ENCODE measurements at places on chromosomes 3 and 15.

DNA sequence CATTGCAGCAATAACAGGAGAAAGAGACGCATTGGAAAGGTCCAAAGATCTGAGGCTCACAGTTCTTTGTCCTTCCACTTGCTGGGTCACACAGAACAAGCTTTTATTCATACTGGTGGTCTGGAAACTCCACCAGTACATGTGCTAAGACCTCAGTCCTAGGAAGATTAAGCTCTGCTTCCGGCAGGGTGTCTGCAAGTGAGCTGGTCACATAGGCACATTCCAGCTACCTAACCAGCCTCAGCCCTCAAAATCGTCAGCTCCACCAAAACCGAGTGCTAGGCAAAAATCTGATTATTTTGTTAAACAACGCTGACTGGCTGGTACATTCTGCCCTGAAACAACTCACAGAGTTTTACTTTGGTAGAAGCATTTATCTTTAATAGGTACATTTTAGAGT is 2.2 kb downstream of the ZBED2 start:
- DNase-seq, result no peak

- no peak for DNase-seq
These were observed 54.9 kb upstream of the ATP2B2 start for GRCh38 chr3:10560060-10560861.

DNA sequence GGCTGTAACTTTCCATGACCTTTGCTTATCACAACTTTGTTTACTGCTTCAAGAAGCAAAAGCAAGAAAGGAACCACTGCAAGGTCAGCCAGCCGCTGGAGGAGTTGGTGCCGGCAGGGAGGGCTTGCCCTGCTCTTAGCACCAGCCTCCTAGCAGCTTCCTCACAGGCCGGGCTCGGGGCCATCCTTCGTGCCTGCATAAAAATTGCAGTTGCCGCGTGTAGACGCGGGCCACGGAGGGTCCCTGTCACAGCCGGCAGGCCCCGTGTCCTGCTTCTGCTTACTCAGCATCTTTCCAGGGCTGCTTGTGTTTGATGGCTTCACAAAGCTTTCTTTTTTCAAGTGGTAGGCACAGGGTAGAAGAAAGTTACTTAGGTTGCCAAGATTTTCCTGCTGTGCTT is 84.4 kb downstream of the PGPEP1L start:
- no peak for DNase-seq

- no peak for DNase-seq
These were observed 537.8 kb downstream of the OTOL1 start for GRCh38 chr3:162034368-162034767.

GRCh38 chr15:58074452-58074851 is 8.9 kb upstream of the ALDH1A2 start:
- DNase-seq, result no peak

- no peak for DNase-seq
These were observed 1.6 kb upstream of the SIN3A start for GRCh38 chr15:75452865-75453702.

- DNase-seq, result no peak
These were observed 109.1 kb upstream of the MDFIC2 start for GRCh38 chr3:70421506-70421905.

- DNase-seq, result no peak
These were observed 74.3 kb upstream of the TSEN2 start for GRCh38 chr3:12409684-12410596.

GRCh38 chr3:63450634-63451363 is 172.7 kb downstream of the SYNPR start:
- DNase-seq, result no peak

DNA sequence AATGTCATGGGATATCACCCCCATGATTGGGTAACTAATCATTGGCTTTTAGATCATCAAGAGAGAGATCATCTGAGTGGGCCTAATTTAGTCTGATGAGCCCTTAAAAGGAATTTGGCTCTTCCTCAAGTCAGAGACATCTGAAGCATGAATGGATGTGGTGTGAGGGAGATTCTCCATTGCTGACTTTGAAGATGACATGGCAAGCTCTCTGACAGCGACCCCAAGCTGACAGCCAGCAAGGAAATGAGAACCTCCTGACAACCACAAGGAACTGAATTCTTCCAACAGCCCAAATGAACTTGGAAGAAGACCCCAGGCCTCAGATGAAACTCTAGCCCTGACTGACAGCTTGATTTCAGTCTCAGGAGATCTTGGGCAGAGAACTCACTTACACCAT is 108.4 kb upstream of the SPATA12 start:
- no peak for DNase-seq

DNA sequence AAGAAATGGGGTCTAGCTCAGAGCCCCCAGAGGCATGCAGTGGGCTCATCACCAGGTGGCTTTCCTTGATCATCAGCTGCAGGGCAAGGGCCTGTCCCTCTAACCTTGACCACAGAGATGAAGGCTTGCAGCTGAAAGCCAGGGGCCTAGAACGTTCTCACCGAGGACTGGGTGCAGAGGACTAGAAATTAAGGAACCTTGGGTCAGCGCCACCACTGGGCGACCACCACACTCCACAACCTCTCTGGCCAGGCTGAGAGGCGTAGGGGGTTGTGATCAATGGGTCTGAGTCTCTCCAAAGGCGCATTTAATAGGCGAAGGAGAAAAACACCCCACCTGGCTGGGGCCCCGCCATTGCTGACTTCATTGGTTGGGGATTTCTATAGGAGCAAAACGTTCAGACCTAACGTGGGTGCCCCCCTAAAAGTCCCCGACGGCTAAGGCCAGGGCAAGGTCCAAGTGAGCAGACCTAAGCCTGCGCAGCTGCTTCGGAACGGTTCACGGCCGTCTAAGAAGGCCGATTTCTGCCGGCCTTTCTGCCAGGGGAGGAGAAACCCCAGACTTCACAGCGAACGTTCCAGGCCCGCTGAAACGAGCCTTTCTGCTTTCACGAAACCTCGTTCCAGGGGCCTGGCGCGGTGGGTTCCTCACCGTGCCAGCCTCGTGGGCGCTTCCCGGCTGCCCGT is 915 bp downstream of the BCL2L10 start:
- DNase-seq, result no peak

GRCh38 chr3:94912656-94913055 is 849.8 kb downstream of the NSUN3 start:
- no peak for DNase-seq

GRCh38 chr3:55812394-55813013 is 325.4 kb upstream of the WNT5A start:
- no peak for DNase-seq

DNA sequence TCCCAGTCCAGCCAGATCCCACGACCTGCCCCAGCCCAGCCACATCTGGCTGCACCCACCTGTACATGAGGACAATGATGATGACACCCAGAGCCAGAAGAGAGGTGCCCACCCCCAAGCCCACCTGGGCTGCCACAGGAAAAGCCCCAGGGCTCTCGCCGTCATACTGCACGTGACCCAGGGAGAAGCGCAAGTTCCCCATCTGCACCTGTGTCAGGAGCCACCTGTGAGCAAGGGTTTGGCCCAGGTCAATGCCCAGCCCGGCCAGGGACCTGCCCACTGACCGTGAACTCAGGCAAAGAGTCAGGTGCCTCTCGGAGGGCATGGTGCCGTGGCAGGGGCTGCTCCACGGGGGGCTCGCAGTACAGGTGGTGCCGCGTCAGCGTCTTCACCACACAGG is 16.3 kb downstream of the PLXNB1 start:
- DNase-seq, result no peak

- no peak for DNase-seq
These were observed 59.8 kb upstream of the THSD4 start for GRCh38 chr15:71055461-71055860.

GRCh38 chr3:15743587-15744009 is 54.2 kb downstream of the ANKRD28 start:
- no peak for DNase-seq

GRCh38 chr15:86199467-86200145 is 119.9 kb downstream of the AGBL1 start:
- DNase-seq, result no peak

DNA sequence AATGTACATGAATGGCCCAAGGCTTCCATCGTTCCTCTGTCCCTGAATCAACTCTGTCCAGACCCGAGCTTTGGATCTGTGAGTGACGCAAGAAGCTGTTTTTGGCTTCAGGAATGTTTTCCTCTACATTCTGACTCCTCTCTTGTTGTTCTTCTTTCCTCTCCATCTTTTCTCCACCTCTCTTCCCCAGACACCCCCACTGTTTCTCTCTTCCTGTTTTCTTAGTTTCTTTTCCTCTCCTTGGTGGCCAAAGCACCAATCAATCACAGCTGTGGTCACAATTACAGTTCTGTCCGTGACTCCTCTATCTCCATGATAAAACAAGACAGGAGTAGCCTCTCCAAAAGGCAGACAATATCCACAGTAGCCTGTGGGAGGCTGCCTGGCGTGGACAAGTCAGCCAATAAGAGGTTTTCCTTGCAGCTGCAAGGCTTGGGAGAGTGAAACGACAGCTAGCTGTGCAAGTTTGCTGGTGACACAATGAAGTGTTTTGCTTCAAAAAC is 4.9 kb upstream of the TMEM212 start:
- DNase-seq, result no peak

DNA sequence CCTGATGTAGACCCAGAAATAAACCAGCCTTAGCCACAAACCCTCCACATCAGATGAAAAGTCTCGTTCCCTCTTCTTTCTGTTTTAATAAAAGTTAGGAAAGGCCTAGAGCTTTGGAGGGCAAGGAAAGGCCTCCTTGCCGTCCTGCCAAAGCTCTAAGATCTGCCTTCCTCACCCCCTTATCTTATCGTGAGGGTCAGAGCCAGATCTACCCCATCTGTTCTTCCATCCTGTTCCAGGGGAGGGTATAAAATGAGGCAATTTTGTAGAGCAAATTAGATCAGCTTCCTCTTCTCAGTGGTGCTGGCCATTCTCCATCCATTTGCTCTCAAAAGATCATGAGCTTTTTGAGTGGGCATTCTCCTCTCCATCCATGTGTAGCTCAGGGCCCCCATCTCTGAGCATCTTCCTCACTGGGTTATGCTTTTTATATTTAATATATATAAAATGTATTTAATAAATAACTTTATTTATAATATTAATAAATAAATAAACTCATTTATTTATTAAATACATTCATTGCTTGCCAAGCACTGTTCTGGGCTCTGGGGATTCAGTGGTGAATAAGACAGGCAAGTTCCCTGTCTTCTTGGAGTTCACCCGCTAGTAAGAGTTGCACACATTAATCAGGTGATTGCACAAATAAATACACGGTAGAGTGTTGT is 2.0 kb upstream of the SLC24A1 start:
- DNase-seq, result no peak

DNA sequence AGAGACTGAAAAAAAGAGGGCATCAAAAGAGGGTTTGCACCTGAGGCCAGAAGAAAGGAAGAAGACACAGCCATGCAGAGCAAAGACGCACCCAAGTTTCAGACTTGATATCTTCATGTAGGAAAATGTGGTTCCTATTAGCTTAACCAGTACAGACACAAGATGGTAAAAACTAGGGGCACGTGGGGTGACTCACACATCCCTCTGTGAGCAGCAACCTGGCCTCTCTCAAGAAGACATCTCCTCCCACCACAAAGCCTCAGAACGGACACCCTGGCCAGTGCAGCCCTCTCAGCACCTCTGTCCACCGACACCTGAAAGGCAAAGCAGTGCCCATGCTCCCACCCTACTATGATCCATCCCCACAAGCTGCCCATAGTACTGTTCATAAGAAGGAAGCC is 33.3 kb downstream of the GLB1 start:
- no peak for DNase-seq

Data from NCI-H2081 treated with DMSO at 0.1 percent for 48 hours (cell line).